ENCODE measurements at places on chromosomes 4 and X. TPM values are rescaled to one million over a fixed set of nuclear protein-coding genes. Genes with fewer than 3 reads are reported as not detected.

GRCh38 chr4:5028480-5028879 is 9.2 kb upstream of the CYTL1 start:
- no peaks in the 10 kb centered on the region for H3K4me1 ChIP-seq
- H3K27me3 ChIP-seq: no peaks in the 10 kb centered on the region
- DNase-seq: no peak
- H3K27ac ChIP-seq: no peak overlapping the region
- H3K36me3 ChIP-seq: no peaks in the 10 kb centered on the region

The PPP4R3C gene
- total RNA-seq: not detected

The IL13RA2 gene
- not detected for total RNA-seq

The VEGFD gene
- total RNA-seq: not detected

The GPM6B gene
- not detected for total RNA-seq

DNA sequence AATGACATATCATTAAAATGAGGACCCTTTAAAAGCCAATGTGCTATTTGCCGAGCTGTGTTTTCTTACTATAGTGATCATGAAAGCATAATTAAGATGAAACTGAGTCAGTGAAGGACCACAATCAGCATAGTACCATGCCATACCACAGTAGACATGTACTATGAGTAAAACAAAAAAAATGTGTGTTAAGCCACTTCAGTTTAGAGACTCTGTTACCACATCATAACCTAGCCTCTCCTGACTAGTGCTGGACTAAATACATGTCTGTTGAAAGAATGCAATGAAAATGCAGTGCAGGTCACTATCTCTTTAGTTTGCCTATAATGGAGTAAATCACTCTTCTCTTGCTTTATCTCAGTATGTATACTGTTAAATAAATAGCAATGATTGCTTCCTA is 12.3 kb upstream of the DDX53 start:
- H3K27me3 ChIP-seq: no peaks in the 10 kb centered on the region
- no peaks in the 10 kb centered on the region for H3K36me3 ChIP-seq
- H3K4me3 ChIP-seq: no peak overlapping the region
- DNase-seq: no peak

Measured in Caco-2 (cell line).